T-cell (primary cell): ENCODE measurements at places on chromosomes 5 and 9. TPM values are rescaled to one million over a fixed set of nuclear protein-coding genes. Genes with fewer than 3 reads are reported as not detected.

- H3K36me3 ChIP-seq = no peaks in the 10 kb centered on the region
- peak overlapping the region; percentile 6 for H3K27ac ChIP-seq
- no peak overlapping the region for H3K4me3 ChIP-seq
- no peaks in the 10 kb centered on the region for H3K27me3 ChIP-seq
- peaks cover 31% of the 10 kb centered on the region for H3K4me1 ChIP-seq
These were observed 2.3 kb downstream of the WHRN start for GRCh38 chr9:114503009-114503408.

GRCh38 chr5:59301727-59302126, 591.8 kb downstream of the PDE4D start:
- no peaks in the 10 kb centered on the region for H3K36me3 ChIP-seq
- H3K27me3 ChIP-seq = no peaks in the 10 kb centered on the region
- no peak for DNase-seq
- no peak overlapping the region for H3K4me3 ChIP-seq
- H3K27ac ChIP-seq = no peak overlapping the region

DNA sequence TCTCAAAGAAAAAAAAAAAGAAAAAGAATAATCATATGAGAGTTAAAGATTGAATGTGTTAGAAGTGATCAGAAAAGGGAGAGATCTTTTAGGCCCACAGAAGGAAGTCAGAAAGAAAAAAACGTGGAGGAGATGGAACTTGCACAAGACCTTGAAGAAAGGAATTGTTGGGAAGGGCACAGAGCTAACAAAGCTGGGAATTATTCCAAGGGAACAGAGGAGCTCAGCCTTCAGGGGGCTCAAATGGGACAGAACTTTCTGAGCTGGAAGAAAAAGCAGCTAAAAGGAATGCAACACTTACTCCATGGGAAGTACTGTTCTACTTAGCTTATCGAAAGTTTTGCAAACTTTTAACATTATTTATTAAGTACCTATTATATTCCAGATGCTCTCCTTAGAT, 153.4 kb upstream of the ADRA1B start:
- no peak overlapping the region for H3K4me3 ChIP-seq
- no peak overlapping the region for H3K27ac ChIP-seq
- DNase-seq = no peak

The LECT2 gene
- not detected for total RNA-seq
